ENCODE measurements at places on chromosomes 6 and 20. TPM values are rescaled to one million over a fixed set of nuclear protein-coding genes. Genes with fewer than 3 reads are reported as not detected.

PARD6B gene
- total RNA-seq, result 0.26 TPM

SYCP2 gene
- total RNA-seq, result 0.99 TPM

LY6G6C gene
- total RNA-seq, result not detected

TMEM14B gene
- total RNA-seq, result 75.6 TPM

HLA-DMA gene
- total RNA-seq, result 0.79 TPM

HLA-DQA1 gene
- total RNA-seq, result 0.40 TPM

ABHD16B gene
- not detected for total RNA-seq

PTCHD4 gene
- 1.2 TPM for total RNA-seq

FAM209B gene
- not detected for total RNA-seq

OR2H2 gene
- not detected for total RNA-seq

ARMH2 gene
- not detected for total RNA-seq

MCHR2 gene
- total RNA-seq, result not detected

PDE7B gene
- total RNA-seq, result 31.0 TPM

GNAS-AS1 gene
- total RNA-seq, result 1.2 TPM

TNFAIP3 gene
- total RNA-seq, result 11.7 TPM

USP49 gene
- total RNA-seq, result 2.1 TPM

PRRT1 gene
- 0.50 TPM for total RNA-seq

TRIM15 gene
- not detected for total RNA-seq

SPINT4 gene
- total RNA-seq, result not detected

TMEM74B gene
- total RNA-seq, result not detected

SLC17A9 gene
- total RNA-seq, result 14.1 TPM

NOTCH4 gene
- total RNA-seq, result 2.2 TPM

COL11A2 gene
- 0.13 TPM for total RNA-seq

FAM217A gene
- total RNA-seq, result not detected

POU5F1 gene
- total RNA-seq, result 0.13 TPM

RIPPLY2 gene
- not detected for total RNA-seq

IMPG1 gene
- total RNA-seq, result not detected

GPX5 gene
- total RNA-seq, result not detected

WFDC10B gene
- total RNA-seq, result not detected

HLA-DRA gene
- total RNA-seq, result not detected

ZC2HC1B gene
- not detected for total RNA-seq

CEP43 gene
- total RNA-seq, result 20.2 TPM

PTPRK gene
- 65.0 TPM for total RNA-seq

DEFB118 gene
- not detected for total RNA-seq

PNPLA1 gene
- not detected for total RNA-seq

FAM184A gene
- 1.2 TPM for total RNA-seq

PTCRA gene
- not detected for total RNA-seq

TFAP2C gene
- total RNA-seq, result not detected

IRF4 gene
- total RNA-seq, result under 0.01 TPM

TRIM40 gene
- not detected for total RNA-seq

DBNDD2 gene
- total RNA-seq, result 7.1 TPM

PLCB4 gene
- 0.79 TPM for total RNA-seq

GOPC gene
- 34.6 TPM for total RNA-seq

RGL2 gene
- 33.5 TPM for total RNA-seq

ANKRD66 gene
- total RNA-seq, result not detected

LAMA2 gene
- 109 TPM for total RNA-seq

TCP11 gene
- total RNA-seq, result 0.13 TPM

ID1 gene
- total RNA-seq, result 395 TPM

SLC22A3 gene
- total RNA-seq, result 0.92 TPM

SLC35F1 gene
- total RNA-seq, result not detected

ZSCAN16 gene
- 4.1 TPM for total RNA-seq

All from aortic smooth muscle cell (primary cell).